ENCODE measurements at places on chromosomes 13 and 19.

- DNase-seq: no peak
Observed at GRCh38 chr13:48876289-48876688, 99.4 kb upstream of the FNDC3A start.

GRCh38 chr13:88434953-88435352 is 763.8 kb downstream of the SLITRK5 start:
- no peak for DNase-seq

DNA sequence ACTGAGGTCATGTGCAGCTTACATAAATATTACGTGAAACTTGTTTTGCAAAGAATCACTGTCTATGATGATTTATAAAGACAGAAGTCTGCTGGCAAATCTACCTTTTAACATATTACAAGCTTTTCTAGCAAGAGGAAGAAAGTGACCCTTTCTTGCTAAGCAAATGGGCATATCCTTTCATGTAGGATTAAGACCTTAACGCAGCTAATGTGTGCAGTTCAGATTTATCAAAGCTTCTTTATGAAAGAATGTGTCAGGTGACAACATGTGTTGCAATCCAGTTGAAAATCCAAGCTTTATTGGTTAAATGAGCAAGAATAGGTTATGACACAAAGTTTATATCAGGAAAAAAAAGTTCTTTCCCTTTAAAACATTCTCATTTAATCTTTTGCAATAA is 115.6 kb upstream of the NBEA start:
- no peak for DNase-seq

DNA sequence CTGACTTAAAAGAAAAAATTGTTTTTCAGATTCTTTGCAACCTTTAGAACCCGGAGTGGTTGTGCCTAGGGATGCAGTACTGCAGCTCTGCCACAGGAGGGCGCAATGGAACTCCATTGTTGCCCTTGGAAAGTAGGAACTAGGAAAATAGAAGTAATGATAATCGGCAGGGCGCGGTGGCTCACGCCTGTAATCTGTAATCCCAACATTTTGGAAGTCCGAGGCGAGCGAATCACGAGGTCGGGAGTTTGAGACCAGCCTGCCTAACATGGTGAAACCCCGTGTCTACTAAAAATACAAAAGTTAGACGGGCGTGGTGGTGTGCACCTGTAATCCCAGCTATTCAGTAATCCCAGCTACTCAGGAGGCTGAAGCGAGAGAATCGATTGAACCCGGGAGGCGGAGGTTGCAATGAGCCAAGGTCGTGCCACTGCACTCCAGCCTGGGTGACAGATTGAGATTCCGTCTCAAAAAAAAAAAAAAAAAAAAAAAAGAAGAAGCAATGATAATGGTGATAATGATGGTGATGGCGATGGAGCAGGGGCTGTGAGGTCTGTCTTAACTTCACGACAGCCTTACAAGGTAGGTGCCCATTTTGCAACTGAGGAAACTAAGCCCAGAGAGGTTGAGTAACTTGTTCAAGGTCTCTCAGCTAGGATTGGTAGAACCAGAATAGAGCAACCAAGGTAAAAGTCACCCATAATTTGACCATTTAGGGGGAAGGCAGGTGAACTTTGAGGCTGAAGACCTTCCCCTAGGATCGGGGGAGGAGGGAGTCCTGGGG is 5.5 kb upstream of the ADAMTS10 start:
- no peak for DNase-seq

GRCh38 chr13:43776501-43777079 is 10.2 kb downstream of the ENOX1 start:
- DNase-seq: no peak

GRCh38 chr13:44331912-44332851 is 41.4 kb upstream of the SERP2 start:
- peak; percentile 17 for DNase-seq

DNA sequence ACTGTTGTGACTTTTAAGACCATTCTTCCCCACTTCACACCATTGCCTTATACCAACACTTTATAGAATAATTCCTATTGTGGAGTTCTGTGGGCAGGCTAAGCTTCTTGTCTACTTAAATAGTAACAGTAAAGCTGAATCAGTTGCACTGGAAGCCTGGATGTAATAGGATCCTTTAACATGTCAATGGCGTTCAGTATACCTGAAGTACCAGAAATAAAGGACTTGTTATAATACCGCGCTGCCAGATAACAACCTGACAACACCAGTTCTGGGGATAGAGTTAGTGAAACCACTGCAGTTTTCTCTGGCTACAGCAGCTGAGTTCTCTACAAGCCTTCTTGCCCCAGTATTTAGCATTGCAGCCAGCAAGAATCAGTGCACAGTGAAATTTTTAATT is 52.0 kb upstream of the TNFRSF19 start:
- DNase-seq: no peak

GRCh38 chr13:26710166-26710565 is 50.4 kb downstream of the GPR12 start:
- no peak for DNase-seq

GRCh38 chr19:55487924-55488687 is at the start of gene SSC5D:
TSS of gene SSC5D (plus strand) at chr19:55488436. CDS start at chr19:55488590, 154 bp downstream.
- DNase-seq: no peak

DNA sequence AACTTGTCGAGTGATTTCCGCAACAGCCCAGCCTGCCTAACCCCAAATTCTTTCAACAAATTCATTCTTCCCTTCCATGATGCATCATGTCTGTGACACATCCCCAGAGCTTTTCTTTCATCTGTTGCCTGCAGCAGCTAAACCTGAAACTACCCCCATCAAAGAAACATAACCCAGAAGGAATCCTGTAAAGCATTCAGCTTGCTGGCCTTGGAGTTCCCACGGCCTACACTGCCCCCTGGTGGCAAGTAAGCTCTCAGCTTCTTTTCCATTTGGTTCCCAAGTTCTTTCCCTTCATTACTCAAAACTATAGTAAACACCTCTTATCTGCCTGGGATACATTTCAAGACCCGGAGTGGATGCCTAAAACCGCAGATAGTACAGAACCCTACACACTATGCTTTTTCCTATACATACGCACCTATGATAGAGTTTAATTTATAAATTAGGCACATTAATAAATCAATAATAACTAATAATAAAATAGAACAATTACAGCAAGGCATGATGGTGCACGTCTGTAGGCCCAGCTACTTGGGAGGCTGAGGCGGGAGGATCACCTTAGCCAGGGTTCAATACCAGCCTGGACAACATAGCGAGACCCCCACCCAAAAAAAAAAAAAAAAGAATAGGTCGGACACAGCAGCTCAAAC is 7.4 kb downstream of the ETHE1 start:
- DNase-seq: peak; percentile 79

- no peak for DNase-seq
Observed at GRCh38 chr19:3006075-3006767, 22.9 kb downstream of the TLE2 start.

- no peak for DNase-seq
Observed at GRCh38 chr19:974564-975257, 9.4 kb upstream of the WDR18 start.

DNA sequence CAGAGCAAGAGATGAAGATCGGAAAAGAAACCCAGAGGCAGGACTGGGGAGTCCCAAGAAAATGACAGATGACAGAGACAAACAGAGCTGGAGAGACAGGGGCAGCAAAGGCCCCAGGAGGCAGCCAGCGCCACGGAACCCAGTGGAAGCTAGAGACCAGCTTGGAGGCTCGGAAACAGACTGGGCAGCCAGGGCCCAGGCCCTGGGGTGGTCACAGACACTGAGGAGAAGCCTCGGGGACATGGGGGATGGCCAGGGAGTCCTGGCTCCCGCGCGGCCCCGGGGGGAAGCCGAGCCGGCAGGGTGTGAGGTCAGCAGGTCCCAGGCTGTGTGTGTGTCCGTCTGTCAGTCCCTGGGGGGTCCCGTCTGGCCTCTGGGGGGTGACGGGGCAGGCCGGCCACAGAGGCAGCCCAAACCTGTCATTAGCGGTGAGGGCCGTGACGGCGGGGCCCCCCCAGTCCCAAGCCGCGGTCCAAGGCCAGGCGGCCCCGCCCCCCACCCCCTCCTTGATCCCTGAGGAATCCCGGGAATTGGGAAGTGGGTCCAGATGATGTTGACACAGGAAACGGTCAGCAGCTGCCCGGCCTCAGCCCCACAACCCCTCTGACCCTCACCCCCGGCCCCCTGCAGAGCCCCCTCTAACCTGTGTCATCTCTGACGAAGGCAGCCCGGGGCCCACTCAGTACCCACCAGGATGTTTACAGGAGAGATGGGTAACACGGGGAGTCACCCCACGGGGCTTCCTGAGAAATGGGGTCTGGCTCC is 2.5 kb upstream of the TMEM190 start:
- no peak for DNase-seq

DNA sequence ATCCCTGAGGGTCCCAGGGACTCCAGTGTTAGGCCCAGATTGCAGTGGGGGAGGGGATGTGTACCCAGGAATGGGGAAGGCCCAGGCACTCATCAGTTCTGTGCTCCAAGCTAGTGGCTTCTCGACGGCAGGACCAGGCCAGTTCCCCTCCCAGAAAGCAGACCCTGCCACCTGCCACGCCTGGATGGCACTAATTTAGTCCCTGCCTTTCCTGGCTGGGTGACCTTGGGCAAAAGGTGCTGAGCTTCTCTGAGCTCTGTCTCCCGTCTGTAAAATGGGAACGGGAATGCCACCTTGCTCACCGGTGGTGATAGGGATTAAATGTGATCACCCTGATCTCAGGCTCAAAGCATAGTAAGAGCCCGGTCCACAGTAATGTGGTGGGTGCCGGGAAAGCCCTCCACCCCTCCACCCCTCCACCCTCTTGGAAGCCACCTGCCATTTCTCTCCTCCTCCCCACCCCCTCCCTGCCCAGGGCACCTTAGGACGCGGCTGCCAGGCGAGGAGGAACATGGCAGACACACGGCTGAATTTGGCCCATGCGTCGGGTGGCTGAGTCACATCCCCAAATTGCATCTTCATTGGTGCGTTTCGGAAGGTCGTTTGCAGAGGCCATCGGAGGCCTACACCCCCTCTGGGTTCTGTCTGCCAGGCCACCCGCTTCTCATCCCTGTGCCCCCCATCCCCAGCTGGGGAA is 2.3 kb downstream of the KCNN1 start:
- DNase-seq: no peak

GRCh38 chr19:12952488-12953137 is 4.4 kb downstream of the GADD45GIP1 start:
- no peak for DNase-seq

- no peak for DNase-seq
Observed at GRCh38 chr19:15042826-15043225, 6.5 kb upstream of the CASP14 start.

DNA sequence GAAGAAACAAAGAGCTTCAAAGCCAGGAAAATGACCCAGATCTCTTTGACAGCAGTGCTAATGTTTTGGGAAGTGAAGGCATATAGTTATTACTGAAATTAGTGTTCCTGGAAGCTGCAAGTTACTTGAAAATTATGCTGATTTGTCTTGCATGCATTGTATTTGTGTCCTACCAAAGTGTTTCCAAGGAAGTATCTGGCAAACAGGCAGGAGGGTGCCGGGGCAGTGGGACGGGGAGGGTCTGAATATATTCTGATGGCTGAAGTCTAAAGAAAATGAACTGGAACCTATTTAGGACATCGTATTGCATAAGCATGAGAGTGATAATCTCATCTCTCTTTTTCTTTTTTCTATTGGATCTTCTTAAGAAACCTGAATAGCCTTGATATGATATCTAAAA is 9.0 kb downstream of the RNASEH2B start:
- DNase-seq: no peak

DNA sequence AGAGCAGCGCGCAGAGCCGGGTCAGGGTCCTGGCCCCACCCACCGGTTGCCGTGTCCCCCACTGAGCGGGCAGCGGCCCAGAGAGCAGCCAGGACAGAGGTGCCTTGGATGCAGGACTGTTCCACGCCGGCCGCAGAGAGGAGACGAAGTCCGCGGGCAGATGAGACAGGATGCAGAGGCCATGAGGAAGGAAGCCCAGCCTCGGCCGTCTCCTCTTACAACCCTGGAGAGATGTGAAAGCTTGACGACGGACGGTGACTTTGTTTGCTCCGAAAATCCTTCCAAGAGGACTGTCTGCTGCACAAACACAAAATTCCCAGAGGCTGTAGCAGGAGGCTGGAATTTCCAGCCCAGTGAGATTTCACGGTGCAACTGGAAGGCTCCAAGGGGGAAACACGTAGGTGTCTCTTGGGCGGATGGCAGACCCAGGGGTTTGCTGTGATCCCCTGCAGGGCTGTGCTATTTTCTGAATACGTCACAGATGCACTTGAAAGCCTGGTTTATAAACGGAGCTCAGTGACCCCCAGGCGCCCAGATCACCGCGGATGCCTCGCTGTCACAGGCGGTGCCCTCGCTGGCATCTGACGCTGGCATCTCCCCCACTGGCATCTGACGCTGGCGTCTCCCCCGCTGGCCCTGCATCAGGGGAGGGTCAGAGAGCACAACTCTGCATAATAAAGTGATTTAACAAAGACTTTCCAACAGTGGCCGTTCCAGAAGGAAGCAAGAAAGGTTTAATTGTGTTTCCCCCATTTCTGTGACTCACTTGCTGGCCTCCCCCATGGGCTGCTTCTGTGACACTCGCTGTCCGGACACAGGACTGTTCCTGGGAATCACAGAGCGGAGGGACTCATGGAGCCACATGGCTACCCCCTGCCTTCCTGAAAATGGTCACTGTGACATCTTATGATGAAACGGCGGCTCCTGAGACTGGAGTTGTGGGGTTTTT is 62.0 kb upstream of the C13orf46 start:
- peak; percentile 58 for DNase-seq

DNA sequence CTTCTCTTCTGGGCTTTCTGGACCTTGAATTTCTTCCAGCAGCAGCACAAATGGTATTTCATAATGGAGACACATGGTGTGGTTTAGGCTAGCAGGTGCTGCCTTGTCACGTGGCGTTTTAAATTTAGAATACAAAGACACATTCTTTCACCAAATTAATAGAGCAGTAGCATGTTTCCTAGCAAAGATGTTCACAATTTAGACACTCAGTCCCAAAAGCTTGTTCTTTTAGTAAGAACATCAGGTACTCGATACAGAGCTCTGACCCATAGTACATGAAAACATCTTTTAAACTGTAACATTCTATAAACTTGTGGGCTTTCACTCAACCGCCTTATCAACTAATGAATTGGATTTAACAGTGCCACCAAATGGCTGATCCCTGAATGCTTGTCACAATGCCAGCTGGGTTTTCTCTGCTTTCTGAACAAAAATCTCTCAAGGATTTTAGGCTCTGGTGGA is 290.1 kb downstream of the DCLK1 start:
- DNase-seq: no peak

GRCh38 chr13:98225036-98225940 is 48.2 kb upstream of the RNF113B start:
- DNase-seq: no peak

- DNase-seq: peak; percentile 5
Observed at GRCh38 chr13:34816908-34817665, 125.0 kb upstream of the NBEA start.

GRCh38 chr19:10817291-10818038 is 18.5 kb downstream of the TMED1 start:
- no peak for DNase-seq

Data from kidney glomerular epithelial cell (primary cell).